Gastroesophageal sphincter (tissue), 4 donors: ENCODE measurements at places on chromosomes 16 and 17. TPM values are rescaled to one million over a fixed set of nuclear protein-coding genes. Genes with fewer than 3 reads are reported as not detected.

GRCh38 chr17:63624531-63624880 is 2.3 kb downstream of the MAP3K3 start:
- no peak for ATAC-seq

- ATAC-seq = no peak
Measured at GRCh38 chr17:55532670-55533069, 21.4 kb upstream of the SMIM36 start.

GRCh38 chr16:72134507-72134906 is 37.4 kb downstream of the PMFBP1 start:
- no peak for ATAC-seq

- ATAC-seq = no peak
Measured at GRCh38 chr17:82559566-82560251, 40.2 kb downstream of the FOXK2 start.

DNA sequence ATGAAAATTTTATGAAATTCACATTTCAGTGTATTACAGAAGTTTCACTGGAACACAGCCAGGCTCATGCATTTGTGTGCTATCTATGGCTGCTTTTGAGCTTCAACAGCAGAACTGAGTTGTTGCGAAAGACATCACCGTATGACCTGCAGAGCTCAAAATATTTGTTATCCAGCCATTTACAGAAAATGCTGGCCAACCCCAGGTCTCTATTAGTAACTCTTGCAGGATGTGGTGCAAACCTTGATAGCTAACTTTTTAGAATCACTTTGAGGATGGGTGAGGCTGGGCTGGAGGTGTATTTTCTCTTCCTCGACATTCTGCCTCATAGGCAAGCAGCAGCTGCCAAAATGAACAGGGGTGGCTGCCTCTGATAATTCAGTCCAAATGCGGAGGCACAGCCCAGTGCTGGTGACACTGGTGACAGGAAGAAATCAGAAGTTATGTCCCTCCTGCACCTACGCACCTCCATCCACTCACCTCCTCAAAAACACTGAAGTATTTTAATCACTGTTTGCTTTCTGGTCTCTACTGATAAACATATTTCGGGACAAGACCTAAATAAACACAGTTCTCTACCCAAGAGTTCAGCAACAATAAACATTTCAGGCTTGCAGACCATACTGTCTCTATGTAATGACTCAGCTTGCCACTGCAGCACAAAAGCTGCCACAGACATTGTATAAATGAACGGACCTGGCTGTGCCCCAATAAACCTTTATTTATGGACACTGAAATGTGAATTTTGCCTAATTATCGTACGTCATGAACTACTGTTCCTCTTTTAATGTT is 28.5 kb downstream of the ARHGAP17 start:
- ATAC-seq = peak; percentile 50

GRCh38 chr17:61391595-61392291 is 7.9 kb upstream of the TBX2 start:
- ATAC-seq = no peak

- ATAC-seq = no peak
Measured at GRCh38 chr17:70642059-70642458, 472.7 kb downstream of the KCNJ2 start.

DNA sequence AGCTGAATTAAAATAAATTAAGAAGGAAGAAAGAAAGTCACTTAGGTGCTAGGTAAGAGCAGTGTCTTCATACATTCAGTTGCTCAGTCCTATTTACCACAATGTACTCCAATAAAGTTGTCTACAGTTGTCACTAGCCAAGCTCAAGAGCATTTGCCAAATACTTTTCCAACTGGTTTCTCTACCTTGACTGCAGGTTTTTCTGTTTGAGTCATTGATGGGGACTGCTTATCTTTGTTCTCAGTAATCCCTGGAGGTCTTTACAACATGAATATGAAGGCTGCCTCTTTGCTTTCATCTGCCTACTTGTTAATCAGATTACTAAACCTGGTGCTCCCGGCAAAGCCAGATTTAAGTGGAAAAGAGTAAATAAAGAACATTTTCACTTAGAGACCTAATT is 64.6 kb upstream of the CLEC18B start:
- ATAC-seq = no peak

- no peak for ATAC-seq
Measured at GRCh38 chr17:34713687-34714086, 134.3 kb downstream of the TMEM132E start.

DNA sequence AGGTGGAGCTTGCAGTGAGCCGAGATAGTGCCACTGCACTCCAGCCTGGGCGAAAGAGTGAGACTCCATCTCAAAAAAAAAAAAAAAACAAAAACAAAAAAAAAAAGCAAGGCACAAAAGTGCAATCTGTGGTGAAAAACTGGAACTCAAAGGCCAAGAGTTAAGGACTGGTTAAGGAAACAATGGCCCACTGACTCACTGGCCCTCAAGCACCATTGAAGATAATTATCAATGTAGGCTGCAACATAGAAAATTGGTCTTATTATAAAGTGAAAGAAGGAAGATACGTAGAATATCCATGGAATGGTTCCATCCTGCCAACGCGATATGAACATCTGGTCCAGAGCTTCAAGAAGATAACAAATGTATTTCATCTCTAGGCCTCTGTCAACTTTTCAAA is 444.2 kb downstream of the SOX9 start:
- no peak for ATAC-seq

- ATAC-seq = peak; percentile 35
Measured at GRCh38 chr17:18224387-18225120, 881 bp upstream of the LLGL1 start.

DNA sequence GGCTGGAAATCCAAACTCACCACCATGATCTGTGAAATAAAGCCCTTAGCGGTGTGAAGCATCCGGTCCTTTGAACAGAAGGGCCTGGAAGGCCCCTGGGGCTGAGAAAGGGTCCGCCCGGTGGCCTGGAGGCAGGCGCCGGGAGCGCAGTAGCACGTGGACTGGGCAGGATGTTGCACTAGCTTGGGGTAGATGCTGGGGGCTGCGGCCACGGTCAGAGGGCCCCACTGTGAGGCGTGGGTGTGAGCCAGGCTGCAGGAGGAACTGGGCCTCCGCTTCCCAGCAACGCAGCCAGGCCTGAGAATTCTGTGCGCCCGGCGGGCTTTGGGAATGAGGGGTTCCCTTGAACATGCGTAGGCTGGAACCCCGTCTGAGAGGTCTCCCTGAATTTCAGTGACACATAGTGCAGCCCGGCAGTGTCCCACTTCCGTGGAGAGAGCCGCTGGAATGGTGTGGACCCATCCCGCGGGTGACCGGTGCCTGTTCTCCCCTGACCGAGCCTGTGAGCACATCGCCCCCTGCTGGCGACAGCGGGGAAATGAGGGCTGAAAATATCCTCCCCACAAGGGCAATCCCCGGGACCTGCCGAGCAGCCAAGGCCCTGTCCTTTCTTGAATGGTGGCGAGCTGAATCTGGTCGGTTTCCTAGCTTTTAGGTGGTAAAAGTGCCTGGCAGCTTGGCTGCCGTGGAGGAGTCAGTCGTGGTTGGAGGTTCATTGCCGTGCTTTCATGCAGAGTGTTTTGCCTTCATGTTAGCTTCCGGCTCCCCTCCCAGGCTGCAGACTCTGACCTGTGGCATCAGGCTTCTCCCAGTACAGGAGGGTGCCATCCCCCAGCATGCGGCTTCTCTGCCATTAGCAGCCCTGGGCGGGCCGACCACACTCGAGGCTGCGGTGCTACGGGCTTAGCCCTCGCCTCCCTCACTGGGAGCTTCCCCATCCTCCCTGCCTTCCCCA is 43.8 kb downstream of the DNAJA2 start:
- peak; percentile 68 for ATAC-seq

The TBC1D3K gene
- not detected for total RNA-seq

The CRYBA1 gene
- not detected for total RNA-seq

The HBA1 gene
- total RNA-seq = 15.5 TPM

The C16orf92 gene
- not detected for total RNA-seq

The CDC6 gene
- 1.2 TPM for total RNA-seq

The PEMT gene
- 8.6 TPM for total RNA-seq

The CLEC19A gene
- total RNA-seq = not detected

The DCTPP1 gene
- 11.0 TPM for total RNA-seq

The CCL4L2 gene
- total RNA-seq = not detected
